Activated CD8-positive, alpha-beta memory T cell treated with anti-CD3 and anti-CD28 coated beads for 24 hours (primary cell): ENCODE measurements at places on chromosomes 13 and 19.

DNA sequence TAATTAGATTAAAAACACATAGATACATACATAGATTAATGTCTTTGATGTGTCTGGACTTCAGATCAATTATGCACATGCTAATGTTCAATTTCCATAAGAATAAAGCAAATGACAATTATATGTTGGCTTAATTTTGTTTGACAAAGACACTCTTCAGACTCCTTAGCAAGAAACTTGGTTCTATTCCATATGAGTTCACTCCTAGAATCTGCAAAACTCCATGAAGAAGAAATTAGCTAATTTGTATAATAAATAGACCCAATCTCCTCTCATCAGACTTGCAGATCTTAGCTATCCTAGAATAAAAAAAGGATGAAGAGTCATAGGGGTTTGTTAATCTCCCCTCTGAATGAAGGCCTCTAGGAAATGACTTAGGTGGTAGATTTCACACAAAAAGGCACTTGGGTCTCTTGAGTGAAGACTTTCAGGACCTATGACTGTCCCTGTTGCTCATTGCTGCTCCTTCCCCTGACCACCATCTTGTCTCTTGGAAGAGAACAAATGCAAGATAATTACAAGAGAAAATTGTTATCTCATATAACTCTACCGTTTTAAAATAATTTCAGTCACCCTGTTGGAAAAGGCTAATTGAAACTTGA, 302.2 kb downstream of the EFNB2 start:
- no peak for DNase-seq

- no peak for DNase-seq
Observed at GRCh38 chr19:54201980-54202379, 1.3 kb downstream of the RPS9 start.

GRCh38 chr19:33646306-33646705, 24.6 kb downstream of the CHST8 start:
- no peak for DNase-seq

DNA sequence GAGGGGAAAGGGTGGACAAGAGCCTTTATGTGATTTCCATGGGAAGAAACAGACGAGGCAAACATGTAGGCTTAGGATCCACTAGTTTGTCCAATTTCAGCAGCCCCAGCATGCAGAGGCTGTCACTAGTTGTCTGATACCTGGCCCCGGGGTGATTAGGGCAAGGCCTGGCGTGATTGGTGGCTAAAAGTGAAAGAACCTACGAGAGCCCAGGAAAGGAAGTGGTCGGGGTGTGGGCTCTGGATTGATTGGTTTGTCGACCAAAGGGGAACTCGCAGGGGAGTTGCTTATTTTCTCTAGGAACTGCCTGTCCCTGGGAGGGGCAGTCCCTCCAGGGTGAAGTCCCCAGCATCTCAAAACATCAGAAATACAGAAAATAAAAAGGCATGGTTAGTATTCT, 64.2 kb upstream of the UQCRFS1 start:
- DNase-seq, result peak; percentile 67

- no peak for DNase-seq
Observed at GRCh38 chr19:54207676-54207982, 7.0 kb downstream of the RPS9 start.

DNA sequence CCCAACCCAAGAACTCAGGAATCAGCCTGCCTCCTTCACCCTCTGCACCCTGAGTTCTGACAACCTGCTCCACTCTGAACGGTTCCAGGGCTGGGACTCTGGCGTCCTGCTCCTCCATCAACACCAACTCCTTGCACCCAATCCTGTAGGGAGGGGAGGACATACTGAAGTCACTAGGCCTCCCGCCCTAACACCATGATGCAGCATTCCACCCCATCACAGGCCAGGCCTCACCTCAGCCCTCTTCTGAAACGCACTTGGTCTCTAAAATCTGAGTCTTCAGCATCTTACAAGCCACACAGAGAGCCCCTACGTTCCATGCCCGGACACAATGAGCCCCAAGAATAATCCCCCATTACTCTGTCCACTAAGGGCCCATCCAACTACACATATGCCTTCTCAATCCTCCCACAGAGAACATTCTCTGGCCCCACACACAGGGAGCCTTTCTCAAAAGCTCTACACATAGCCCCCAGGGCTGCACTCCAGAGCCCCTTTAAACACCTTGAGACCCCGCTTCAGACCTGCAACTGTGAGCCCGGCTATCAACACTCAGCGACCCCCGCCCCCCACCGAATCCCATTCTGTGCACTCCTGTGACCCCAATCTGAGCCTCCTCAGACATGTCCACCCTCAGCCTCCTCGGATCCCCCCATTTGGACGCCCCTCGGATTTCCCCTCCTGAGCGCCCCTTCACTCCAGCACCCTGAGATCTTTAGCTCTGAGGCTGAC, 567 bp downstream of the ALKBH6 start:
- DNase-seq, result no peak

- no peak for DNase-seq
Observed at GRCh38 chr19:47492137-47492533, 8.1 kb upstream of the KPTN start.

GRCh38 chr13:48533961-48534600, 1.2 kb upstream of the RCBTB2 start:
- no peak for DNase-seq

GRCh38 chr13:95643936-95644598, 439 bp downstream of the DZIP1 start:
- DNase-seq, result peak; percentile 62

- no peak for DNase-seq
Observed at GRCh38 chr13:104206450-104207044, 1140.3 kb upstream of the SLC10A2 start.

DNA sequence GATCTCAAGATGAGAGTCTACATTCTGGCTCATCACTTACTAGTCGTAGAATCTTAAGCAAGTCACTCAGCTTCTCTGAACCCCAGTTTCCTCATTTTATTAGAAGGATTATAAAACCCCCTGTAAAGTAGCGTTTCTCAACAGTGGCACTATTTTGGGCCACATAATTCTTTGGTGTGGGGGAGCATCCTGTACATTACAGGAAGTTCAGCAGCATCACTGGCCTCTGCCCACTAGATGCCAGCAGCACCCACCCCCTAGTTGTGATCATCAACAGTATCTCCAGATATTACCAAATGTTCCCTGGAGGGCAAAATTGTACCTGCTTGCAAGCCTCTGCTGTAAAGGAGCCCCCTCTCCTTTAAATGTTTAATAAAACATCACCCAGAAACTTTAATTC, 22.6 kb downstream of the STARD13 start:
- DNase-seq, result no peak

DNA sequence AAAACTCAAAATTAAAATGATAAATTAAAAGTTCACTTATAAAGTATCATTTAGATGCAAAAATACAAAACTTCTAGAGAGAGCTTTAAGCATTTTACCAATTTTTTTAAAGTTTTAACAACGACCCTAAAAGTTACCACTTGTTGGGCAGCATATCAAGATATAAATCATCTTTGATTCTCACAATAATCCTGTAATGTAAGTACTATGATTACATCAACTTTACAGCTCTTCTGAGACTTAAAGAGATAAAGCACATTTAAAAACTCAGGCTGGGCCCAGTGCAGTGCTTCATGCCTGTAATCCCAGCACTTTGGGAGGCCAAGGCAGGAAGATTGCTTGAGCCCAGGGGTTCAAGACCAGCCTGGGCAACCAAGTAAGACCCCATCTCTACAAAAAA, 202.7 kb upstream of the GPC6 start:
- no peak for DNase-seq

GRCh38 chr13:42405665-42406390, 133.9 kb downstream of the AKAP11 start:
- DNase-seq, result peak; percentile 75

DNA sequence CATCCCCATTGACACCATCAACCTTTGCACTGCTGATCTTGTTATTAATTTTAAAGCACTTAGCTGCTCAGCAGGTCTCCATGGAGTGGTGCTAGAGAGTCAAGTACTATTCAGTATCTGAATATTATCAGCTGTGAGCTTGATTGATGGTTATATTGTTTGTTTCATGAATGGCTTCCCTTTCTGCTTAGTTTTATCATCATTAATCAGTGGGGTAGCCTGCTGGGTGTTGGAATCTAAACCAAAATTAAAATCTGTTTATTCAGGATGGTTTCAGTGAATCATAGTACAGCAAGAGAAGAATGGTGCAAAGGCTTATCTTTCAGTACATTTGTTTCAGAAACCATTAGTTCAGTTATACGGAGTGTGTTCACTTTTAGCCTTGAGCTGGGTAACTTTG, 42.5 kb upstream of the SCEL start:
- no peak for DNase-seq

GRCh38 chr19:7646426-7646700, 9.5 kb downstream of the STXBP2 start:
- no peak for DNase-seq

DNA sequence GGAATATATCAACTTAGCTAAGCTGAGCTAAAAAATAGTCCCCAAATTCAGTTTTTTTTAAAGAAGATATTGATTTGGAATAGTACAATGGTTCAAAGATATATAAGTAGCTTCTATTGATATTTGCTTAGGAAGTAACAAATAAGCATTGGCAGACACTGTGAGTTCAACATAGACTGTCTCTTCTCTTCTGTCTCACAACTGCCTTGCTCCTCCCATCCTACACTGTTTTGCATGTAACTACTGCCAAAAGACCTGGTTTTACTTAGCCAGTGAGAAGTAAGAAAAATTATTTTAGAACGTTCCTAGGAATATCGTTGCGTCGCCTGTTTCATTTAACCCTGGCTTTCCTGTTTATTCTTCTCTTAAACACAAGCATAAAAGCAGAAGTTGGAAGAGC, 859.0 kb upstream of the SPRY2 start:
- DNase-seq, result no peak

GRCh38 chr19:35596366-35596999, 10.5 kb downstream of the PMIS2 start:
- no peak for DNase-seq

- peak; percentile 33 for DNase-seq
Observed at GRCh38 chr13:113903912-113904311, 40.0 kb upstream of the GAS6 start.

DNA sequence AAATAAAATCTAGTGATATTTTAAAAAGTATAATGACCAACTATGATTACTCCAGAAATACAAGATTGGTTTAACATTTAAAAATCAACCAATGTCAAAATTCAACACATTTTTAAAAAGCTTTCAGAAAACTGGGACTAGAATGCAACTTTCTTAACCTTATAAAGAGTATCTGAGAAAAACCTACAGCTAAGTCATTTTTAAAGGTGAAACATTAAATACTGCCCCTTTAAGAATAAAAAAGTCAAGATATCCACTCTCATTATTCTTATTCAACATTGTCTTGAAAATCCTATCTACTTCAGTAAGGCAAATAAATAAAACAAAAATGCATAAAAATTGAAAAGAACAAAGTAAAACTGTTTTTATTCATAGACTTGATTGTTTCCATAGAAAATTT, 673.2 kb downstream of the UQCRFS1 start:
- DNase-seq, result no peak

DNA sequence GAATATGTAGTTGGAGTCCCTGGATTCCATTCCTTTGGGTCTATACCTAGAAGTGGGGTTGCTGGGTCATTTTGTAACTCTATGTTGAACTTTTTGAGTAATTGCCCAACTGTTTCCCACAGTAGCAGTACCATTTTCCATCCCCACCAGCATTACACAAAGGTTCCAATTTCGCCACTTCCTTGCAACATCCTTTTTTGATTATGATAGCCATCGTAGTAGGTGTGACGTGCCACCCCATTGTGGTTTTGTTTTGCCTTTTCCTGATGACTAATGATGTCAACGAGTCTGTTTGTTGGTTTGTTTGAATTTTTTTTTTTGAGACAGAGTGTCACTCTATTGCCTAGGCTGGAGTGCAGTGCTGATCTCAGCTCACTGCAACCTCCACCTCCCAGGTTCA, 3.3 kb upstream of the PEX11G start:
- DNase-seq, result no peak

DNA sequence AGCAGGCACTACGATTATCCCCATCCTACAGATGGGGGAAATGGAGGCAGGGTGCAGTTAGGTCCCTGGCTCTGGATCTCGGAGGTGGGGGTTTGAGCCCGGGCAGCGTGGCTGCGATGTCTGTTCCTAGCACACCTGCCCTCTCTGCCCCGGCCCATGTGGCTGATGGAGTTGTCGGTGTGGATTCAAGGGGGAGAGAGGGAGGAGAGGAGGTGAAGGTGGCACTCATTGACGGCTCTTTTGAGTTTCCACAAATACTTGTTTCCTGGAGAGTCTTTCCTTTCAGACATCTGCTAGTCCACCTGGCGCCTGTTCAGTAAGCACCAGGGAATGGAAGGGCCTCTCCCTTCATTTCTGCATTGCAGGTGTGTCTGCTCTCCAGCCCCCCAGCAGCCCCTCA, 69.9 kb downstream of the ARHGEF18 start:
- no peak for DNase-seq

GRCh38 chr19:35346193-35347052, 1.3 kb upstream of the FFAR1 start:
- DNase-seq, result peak; percentile 86

- no peak for DNase-seq
Observed at GRCh38 chr13:28041501-28041900, 53.0 kb upstream of the URAD start.

GRCh38 chr19:36113425-36113824, 1.2 kb downstream of the POLR2I start:
- no peak for DNase-seq

GRCh38 chr19:18418029-18418482, 1.1 kb upstream of the SSBP4 start:
- peak; percentile 76 for DNase-seq

DNA sequence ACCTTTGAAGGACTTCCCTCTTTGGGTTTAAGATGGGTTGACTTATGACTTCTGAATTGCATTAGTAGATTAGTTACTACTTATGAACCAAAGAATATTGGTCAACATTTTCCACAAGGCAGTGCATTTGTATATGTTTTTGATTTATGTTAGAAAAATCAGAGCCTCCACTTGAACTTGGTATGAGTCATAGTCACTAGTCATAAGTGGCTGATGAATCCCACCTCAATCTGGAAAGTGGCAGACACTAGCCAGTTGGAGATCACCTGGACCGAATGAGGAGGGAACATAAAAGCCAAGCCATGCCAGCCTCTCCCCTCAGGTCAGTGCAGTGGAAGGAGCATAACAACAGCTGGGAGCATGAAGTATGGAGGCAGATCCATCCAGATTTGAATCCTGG, 39.3 kb upstream of the SPART start:
- no peak for DNase-seq

GRCh38 chr19:46412650-46413261, 608 bp downstream of the CCDC8 start:
- no peak for DNase-seq

DNA sequence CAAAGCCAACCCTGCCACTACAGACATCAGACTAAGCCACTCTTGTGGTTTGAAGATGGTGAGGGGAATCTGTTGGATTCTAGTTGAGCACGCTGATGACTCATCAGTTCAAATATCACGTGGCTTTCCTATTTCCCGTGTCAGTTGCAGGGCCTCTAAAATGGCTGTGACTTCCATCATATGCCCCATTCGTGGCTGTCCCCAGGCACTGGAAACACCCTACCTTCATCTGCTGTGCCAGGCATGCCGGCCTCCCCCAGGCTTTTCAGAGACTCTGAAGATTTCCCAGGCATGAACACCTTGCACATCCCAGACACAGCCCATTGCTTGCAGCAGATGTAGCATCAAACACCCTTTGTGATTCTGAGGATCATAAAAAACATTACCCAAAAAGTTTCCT, 659.9 kb downstream of the UQCRFS1 start:
- no peak for DNase-seq

GRCh38 chr13:65789815-65790214, 1440.3 kb downstream of the PCDH9 start:
- no peak for DNase-seq
